ENCODE measurements at places on chromosomes 2 and 18. TPM values are rescaled to one million over a fixed set of nuclear protein-coding genes. Genes with fewer than 3 reads are reported as not detected.

DNA sequence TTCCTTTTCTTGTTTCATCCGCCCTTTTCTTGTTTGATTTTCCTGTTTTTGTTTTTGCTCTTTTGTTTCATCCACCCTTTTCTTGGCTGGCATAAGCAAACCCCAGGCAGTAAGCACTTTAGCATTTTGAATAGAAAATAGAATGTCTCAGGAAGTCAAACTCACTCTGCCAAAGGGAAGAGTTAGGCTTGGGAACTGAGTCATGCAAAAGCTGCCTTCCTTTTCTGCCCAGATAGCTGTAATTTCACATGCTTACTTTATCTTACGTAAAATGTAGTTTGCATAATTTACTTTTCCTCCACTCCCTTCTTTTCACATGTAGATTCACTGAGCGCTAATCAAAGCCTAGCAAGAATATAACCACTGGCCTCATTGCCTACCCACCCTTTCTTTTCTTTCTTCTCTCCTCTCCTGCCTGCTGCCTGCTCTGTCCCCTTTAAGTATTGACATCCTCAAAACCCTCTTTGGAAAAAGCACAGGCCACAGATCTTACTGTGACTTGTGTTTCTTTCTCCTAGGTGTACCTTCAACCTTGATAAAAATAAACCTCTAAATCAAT is 48.4 kb downstream of the CNGA3 start:
- no peak for DNase-seq

The NOTO gene
- total RNA-seq = not detected

The HRH4 gene
- 0.50 TPM for total RNA-seq

DNA sequence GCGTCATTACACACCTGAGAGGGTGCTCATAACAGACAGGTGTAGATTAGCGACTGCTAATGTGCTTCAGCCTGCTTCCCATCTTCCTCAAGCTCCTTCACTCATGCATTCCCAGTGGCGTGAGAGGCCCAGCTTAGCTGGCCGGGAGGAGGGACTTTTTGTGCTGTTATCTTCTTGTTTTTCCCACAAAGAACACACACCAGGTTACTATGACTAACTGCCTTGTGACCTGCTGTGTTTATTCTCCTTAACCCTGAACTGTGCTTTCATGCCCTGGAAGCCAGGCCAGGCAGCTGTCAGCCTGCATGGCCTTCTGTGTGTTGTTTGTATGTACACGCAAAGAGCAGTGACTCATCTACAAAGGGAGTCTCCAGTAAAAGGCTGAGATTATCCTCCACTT is 143.8 kb downstream of the PIEZO2 start:
- DNase-seq = peak; percentile 93

The ONECUT2 gene
- under 0.01 TPM for total RNA-seq

GRCh38 chr18:10299643-10300042 is 154.8 kb upstream of the APCDD1 start:
- DNase-seq = no peak

- DNase-seq = no peak
These were observed 82.6 kb upstream of the ST3GAL5 start for GRCh38 chr2:85971366-85971765.

GRCh38 chr2:144998435-144998834 is 478.5 kb upstream of the ZEB2 start:
- no peak for DNase-seq

- DNase-seq = no peak
These were observed 19.9 kb upstream of the PLEKHH2 start for GRCh38 chr2:43616967-43617680.

GRCh38 chr18:10142496-10143160 is 228.8 kb downstream of the VAPA start:
- no peak for DNase-seq

DNA sequence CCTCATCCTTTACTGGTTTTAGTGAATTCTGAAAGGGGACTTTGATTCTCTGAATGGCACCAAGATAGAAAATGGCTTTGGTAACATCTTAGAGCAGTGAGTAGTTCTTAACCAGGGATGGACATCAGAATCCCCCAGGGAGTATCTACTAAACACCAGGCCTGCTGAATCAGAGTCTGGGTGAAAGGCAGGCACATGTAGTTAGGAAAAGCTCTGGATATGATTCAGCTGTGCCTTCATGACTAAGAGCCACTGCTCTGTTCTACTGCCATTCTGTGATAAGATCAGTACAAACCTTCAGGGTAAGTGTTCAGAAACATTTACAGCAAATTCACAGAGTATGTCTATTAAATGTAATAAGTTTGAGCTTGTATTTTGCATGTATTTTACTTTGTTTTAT is 46.2 kb upstream of the B3GNT2 start:
- DNase-seq = no peak

GRCh38 chr2:151760139-151760650 is 25.9 kb upstream of the NEB start:
- no peak for DNase-seq

The TUBA3E gene
- total RNA-seq = not detected

GRCh38 chr2:70992945-70993853 is 1.5 kb downstream of the TEX261 start:
- DNase-seq = peak; percentile 50

- no peak for DNase-seq
These were observed 1071.3 kb upstream of the ZEB2 start for GRCh38 chr2:145591109-145591809.

DNA sequence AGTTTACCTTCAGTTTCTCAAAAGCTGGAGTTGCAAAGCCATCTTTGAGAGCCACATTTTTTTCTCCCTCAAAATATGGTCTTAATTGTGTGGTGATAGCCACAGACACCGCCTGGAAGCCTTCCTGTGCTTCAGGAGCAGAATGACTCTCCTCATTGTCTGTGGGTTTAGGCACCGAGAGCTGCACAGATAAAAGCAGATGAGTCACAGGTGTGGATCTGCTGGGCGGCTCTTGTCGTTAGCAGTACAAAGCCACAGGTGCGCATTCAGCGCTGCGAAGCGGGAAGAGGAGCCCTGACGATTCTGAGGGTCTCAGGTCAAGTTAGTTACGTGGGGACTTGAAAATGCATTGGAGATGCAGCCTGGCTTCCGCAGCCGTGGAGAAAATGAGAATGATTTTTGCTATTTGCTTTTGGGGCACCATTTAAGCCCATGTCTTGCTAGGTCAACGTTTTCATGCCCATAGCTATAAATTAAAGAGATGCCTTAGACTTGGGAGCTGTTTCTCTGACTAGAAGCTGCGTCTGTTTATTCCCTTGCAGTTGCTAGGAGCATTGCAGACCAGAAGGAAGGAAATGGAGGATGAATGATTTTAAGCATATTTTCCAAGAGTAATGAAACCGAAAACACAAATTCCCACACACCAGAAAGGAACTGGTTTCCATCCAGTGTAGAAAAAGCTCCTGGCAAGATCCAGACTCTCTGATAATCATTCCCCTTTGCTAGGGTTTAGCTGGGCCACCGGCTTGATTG is 51.5 kb downstream of the KLHL29 start:
- no peak for DNase-seq

DNA sequence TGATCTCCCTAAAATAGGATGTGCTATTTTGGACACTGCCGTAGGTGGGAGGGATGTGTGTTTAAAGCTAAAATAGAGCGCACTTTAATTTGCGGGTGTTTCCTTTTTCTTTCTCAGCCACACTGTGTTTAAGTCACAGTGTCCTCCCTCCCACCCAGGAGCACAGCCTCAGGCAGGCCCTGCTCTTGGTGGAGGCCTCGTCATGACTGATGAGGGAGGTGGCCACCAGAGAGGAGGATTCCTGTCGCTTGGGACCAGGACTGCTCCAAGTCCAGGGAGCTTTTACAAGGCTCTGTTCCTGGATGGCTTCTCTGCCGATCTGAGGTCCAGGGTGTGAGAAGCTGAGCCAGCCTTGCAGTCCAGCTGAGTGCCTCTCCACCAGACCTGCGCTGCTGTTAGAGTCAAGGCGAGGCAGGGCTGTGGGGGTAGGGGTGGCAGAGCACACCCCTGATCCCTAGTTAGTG is 33.5 kb downstream of the INPP4A start:
- no peak for DNase-seq

The PLB1 gene
- total RNA-seq = 11.1 TPM

DNA sequence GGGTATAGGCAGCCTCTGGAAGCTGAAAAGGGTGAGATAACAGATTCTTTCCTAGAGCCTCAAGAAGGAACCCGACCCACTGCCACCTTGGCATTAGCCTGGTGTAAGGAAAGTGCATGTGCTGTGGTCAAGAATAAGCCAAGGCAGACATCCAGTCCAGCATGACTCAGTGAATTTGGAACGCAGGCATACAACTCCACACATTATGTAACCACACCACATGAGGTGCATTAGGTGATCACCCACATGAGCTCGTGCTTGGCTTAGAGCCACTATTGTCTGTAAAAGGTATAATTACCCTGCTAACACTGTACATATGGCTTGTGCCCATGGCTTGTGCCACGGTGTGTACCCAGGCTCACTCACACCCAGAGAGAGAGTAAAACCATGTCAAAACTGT is 583.7 kb upstream of the HNMT start:
- DNase-seq = no peak

DNA sequence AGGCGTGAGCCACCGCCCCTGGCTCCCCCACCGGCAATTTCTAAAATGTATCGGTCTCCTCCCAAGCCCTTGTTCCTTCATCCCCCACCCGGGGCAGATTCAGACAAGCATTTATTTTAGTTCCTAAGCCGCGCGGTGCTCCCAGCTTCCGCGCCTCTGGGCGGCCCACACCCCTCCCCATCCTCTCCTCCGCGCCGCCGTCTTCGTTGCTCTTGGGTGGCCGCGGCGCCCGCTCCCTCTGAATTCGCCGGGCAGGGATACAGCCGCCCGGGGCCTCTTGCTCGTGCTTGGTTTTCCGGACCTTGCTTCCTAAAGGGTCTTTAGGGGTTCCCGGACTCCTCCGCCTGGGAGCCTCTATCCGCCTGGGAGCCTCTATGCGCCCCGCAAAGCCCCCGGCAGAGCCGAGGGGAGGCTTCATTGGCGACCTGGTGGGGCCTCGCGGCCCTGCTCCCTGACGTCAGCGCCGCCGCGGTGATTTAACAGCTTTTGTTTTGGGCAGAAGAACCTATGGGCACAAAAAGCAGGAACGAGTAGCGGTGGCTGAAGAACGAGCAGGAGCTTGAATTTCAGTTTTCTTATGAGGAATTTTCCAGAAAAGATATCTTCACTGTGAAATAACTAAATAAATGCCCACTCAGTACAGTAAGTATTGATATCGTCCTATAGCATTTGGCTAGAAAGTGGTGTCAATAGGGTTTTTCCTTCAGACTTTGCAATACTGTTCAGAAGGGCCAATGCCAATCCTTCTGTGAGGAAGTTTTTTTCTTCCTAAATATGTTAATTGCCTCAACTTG is 37.3 kb downstream of the PRKRA start:
- DNase-seq = peak; percentile 93

DNA sequence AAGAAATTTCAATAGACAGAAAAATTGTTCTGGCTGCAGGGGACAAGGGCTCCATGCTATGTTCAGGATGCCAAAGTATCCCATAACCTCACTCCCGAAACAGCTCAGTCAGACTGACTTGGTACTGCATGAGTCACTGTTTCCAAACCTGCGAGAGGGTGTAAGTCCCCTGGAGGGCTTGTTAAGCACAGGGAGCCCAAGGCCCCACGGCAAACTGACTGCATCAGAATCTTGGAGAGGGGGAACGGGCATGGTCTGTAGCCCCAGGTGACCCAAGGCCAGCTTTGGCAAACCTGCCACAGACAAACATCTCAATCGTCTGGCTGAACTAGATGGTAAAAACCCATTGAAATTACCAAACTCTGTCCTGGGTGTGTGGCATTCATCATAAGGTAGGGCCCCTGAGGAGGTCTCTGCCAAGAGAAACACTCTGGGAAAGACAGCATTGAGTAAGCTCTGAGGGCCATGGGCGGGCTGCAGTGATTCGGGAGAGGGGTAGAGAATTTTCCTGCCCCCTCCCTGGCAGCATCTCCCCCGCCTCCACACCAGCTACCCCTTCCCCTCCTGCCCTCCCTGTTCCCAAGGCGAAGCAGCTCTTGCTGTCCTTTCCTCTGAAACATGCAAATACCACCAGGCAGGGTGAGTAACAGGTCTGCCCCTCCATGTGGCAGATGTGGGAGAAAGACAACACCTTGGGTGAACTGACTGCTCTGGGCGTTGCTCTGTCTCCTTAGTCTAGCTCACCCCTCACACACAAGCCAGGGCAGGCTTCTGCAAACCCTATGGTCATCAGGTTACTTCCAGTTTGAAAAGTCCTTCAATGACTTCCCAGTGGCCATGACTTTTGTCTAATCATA is 274.7 kb upstream of the SIX2 start:
- no peak for DNase-seq

The MTIF2 gene
- 22.6 TPM for total RNA-seq

- DNase-seq = no peak
These were observed 279.5 kb upstream of the PARD3B start for GRCh38 chr2:204265681-204266181.

DNA sequence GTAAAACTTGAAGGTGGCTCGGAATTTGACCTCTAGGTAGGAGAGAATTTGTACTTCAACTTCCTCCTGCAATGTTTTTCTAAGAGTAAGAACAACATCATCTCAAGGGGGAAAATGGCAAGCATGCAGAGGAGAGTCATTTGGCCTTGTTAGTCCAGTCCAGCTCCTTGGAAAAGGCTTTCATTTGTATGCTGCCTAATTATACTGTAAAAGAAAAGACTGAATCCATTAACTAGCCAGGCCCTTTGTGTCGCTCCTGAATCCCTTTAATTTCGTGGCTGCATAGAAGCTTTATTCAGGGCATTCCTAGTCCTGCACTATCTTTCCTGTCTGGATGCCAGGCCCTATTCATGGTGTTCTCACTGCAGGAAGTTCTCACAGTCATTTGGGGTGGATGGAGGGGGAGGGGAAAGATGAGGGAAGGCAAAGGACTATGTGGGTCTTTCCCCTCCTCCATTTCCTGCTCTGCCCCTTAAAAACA is 36.0 kb downstream of the PHLPP1 start:
- no peak for DNase-seq

The ZNF24 gene
- total RNA-seq = 31.2 TPM

The L3MBTL4 gene
- total RNA-seq = 1.0 TPM

The EFEMP1 gene
- 57.3 TPM for total RNA-seq

The UGT1A3 gene
- not detected for total RNA-seq

The STAT4 gene
- total RNA-seq = 5.4 TPM

- DNase-seq = no peak
These were observed 70.1 kb upstream of the PNPT1 start for GRCh38 chr2:55763721-55764120.

The HK2 gene
- total RNA-seq = 0.97 TPM

The NPHP1 gene
- 6.3 TPM for total RNA-seq

- no peak for DNase-seq
These were observed 12.0 kb downstream of the SERPINE2 start for GRCh38 chr2:224027070-224027469.

The SLC14A1 gene
- 1.3 TPM for total RNA-seq

GRCh38 chr2:39234754-39235153 is 9.0 kb downstream of the CDKL4 start:
- DNase-seq = no peak
